Stimulated activated CD4-positive, alpha-beta T cell treated with anti-CD3 and anti-CD28 coated beads, Interleukin-2, amount 100 ng/mL, for 4 hours (primary cell): ENCODE measurements at places on chromosomes 5 and 9.

- DNase-seq, result no peak
Observed at GRCh38 chr5:38751103-38751502, 94.7 kb upstream of the OSMR start.

GRCh38 chr5:43859309-43859708 lies 256.3 kb downstream of the NNT start:
- DNase-seq, result no peak

DNA sequence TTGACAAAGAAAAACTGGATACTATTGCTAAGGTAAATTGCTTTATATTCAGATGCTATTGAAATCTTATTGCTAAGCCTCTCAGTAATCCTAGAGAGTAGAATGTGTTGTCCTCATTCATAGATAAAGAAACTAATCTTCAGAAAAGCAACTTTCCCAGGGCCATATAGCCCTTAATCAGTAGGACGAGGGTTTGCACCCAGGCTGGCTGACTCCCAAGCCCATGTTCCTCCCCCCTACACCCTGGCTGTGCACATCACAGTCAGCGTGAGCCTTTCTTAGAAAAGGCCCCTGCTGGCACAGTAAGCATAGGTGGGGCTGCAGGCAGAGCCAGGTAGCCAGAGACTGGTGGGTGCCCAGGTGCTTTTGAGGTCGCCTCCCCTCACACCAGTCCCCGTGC lies 15.8 kb upstream of the GLIPR2 start:
- no peak for DNase-seq

DNA sequence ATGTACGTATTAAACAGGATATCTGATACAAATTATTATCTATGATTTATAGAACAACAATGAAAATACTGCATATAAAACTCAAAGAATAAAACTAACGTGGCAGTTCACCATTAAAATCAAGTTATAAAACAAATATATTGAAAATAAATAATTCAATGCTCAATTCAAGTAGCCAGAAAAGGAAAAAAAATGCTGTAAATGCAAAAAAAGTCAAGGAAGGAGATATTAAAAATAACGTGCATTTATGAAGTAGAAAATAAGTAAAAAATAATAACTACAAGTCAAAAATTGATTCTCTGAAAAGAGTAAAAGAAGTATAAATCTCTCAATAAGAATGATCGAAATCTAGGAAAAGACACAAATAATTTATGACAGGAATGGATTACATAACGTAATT lies 460.5 kb upstream of the CD180 start:
- no peak for DNase-seq

GRCh38 chr9:134412298-134412711 lies 86.0 kb downstream of the RXRA start:
- DNase-seq, result no peak

GRCh38 chr9:126123927-126124326 lies 202.7 kb upstream of the MVB12B start:
- no peak for DNase-seq

- DNase-seq, result no peak
Observed at GRCh38 chr9:38318759-38319495, 73.6 kb upstream of the ALDH1B1 start.

DNA sequence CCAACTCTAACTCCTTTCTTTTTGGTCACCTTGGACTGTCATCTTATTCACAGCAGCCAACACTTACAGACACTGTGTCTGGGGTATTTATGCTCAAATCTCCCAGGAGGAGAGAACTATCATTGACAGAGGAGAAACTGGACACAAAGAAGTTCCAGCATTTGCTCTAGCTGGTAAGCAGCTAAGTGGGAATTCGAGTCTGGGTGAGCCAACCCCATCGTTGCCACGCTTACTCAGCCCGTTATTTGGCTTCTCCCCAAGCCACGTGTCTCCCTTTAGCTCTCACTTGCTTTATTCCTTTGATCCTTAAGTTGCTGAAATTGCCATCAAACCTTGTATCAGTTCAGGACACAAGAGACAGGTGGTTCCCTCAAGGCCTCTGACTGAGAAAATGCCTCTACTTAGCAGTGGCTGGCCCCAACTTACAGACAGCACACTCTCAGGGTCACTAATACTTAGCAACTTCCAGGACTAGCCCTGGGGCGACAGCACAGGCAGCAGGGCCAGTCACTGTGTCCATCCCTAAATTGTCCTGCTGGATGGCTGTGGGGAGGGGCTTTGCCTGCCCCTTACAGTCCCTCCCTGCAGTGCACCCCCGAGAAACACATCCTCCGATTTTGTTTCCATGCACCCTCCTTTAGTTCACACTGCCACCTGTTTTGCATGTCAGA lies 1.4 kb downstream of the SLC36A2 start:
- no peak for DNase-seq

DNA sequence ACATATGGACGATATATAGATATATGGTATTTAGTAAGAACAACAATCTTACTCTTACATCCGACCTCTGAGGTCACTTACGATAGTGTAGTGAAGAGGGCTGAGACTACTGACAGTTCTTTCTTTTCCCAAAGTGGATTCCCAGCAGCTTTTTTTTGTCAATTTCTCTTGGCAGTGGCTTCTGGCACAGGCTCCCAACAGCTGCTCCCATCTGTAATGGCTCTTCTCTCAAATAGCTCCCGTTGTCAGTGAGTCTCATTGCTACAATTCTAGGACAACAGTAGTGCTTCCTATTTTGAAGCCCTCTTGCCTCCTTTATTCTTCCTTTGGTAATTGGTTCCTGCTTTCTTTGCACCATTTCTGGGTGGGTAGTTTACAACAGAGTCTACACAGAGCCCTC lies 68.4 kb downstream of the SLC25A46 start:
- no peak for DNase-seq

DNA sequence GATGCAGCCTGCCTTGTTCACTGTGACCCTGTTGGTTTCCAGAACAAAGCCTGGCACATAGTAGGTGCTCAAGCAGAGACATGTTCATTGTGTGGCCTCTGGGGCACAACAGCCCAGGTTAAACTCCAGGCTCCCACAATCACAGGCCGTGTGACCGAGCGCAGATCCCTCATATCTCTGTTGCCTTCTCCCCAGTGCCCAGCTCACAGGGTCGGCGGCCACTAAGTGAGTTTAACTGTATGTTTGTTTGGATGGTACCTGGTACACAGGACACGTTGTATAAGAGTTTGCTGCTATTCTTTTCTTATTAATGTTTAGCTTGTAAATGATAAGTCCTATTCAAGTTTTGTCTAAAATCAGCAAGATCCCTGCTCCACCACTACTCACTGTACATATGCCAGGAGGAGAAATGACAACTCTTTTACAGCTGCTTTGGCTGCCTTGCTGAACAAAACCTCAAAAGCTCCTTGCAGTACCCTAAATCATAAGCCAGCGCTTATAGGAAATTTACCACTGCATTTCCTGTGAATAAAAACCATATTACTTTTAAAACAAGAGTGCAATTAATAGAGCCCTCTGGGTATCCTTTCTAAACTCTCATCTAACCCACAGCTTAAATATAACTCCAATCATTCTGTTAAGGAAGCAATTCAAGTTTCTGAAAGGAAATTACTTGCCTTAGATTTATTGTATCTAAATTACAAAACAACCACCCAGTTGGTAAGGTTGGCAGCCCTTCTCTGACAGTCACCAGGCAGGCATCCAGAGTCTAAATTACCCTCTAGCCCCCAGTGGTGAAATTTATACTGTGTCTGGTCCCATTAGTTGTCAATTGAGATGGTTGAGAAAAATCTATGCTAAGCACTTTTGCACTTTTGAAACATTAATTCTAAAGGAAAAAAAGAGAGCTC lies 379.4 kb downstream of the SEMA5A start:
- DNase-seq, result no peak

GRCh38 chr5:147860641-147861025 lies 17.9 kb upstream of the SCGB3A2 start:
- DNase-seq, result no peak

DNA sequence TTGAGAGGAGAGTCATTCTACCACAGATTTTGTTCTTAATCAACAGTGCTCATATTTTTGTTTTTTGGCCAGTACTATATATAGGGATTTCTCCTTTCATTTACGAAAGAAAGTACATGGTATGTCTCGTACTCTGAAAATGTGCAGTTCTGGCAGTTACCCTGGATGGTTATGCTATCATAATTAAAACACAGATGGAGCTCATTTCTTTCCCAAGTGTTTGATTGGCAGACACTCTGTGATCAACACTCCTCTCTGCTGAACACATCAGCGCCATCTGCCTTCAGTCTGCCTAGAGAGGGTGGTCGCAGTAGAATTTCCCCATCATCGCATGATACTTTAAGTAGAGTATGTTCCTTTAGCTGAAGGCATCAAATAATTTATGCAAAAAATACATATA lies 64.5 kb downstream of the PAM start:
- no peak for DNase-seq

GRCh38 chr9:73152543-73152844 lies 829 bp downstream of the ANXA1 start:
- no peak for DNase-seq

- DNase-seq, result no peak
Observed at GRCh38 chr9:89759572-89759971, 154.8 kb downstream of the GADD45G start.

DNA sequence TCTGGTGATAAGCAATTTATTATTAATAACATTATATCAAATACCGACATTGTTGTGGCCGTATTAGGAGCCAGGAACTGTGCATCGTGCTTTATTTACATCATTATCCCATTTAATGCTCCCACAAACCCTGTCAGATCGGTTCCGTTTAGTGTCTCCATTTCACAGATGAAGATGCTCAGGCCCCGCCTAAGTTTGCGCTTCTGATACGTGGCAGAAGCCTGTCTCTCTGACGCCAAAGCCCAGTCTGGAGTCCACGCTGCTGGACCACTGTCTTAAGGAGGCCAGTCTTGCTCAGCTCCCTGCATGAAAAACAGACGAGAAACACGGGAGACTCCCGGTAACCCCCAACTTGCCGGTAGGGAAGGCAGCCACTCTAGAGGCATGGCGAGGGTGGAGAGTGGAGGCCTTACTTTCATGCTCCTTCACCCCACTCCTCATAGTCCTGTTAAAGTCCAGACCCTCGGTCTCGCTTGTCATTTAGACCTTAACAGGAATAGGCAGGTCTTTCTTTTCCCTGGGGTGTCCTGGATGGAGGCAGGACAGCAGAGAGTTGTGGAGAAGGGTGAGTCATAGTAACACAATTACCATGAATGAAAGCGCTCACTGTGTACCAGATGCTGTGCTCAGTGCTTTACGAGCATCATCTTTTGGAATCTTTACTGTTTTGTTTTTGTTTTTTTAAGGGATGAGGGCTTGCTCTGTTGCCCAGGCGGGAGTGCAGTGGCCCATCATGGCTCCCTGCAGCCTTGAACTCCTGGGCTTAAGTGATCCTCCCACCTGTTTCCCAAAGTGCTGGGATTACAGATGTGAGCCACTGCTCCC lies 872 bp downstream of the TXNDC15 start:
- DNase-seq, result no peak

DNA sequence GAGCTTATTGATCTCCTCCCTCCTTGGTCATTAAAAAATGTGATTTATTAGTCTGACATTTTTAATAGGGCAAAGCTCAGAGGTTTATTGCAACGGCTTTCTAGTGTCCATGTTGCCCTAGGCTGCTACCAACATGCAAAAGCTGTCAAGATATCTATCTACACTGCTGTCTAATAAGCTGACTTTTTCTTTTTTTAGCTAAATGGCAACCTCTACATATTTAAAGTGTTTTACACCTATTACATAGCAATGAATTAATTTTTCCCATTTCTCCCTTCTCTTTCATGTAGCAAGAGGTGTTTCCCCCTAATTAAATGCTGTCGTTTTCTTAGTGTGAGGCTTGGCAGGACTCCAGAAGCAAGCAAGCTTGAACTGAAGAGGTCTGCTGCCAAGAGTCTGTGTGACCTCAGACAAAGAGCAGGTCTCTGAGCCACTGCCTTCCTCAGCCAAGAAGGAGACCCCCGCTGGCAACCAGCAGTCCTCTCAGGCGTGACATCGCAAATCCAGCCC lies 79.4 kb downstream of the GAS1 start:
- no peak for DNase-seq

DNA sequence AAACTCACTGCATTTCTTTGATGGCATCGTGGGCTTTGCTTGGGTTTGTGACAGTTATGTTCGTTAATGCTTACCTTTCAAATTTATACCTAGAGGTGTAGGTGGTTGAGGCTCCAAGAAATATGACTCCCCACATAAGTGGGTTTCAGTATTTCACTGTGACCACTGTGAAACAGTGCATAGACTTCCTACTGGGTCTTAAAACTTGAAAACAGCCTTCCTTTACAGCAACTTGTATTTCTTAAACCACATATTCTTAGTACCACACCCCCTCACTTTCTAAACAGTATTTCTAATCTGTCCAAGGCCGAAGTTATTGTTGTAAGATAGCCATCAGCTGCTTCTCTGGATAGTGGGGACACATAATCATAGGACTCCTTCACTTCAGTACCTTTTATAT lies 48.3 kb downstream of the TMEFF1 start:
- DNase-seq, result no peak

- no peak for DNase-seq
Observed at GRCh38 chr5:80810425-80810824, 149.7 kb upstream of the RASGRF2 start.

- DNase-seq, result no peak
Observed at GRCh38 chr5:73694089-73694488, 68.1 kb downstream of the ARHGEF28 start.
